ENCODE measurements at places on chromosomes 11 and 22.

DNA sequence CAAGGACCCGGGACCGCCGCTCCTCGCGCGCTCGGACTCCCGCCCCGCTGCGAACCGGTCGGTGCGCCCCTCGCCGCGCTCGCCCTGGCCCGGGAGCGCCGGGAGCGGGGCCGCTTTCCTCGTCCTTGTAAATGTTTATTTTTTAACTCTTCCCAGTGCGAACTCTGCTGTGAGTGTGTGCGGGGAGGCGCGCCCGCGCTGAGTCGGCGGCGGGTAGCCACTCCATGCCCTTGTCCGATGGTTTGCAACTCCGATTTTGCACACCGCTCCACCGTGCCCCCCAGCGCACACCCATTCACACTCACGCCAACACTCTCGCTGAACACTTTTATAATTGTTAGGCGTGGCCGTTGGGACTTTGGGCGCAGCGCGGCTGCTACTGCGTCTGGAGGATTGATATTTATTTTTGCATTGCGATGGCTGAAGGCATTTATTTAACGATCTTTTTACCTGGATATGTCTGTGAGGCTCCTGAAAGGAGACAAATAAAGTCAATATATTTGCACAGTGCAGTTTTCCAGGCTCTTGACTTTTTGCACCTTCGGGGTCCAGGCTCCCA lies 1.0 kb downstream of the C11orf96 start:
- no peak for DNase-seq

DNA sequence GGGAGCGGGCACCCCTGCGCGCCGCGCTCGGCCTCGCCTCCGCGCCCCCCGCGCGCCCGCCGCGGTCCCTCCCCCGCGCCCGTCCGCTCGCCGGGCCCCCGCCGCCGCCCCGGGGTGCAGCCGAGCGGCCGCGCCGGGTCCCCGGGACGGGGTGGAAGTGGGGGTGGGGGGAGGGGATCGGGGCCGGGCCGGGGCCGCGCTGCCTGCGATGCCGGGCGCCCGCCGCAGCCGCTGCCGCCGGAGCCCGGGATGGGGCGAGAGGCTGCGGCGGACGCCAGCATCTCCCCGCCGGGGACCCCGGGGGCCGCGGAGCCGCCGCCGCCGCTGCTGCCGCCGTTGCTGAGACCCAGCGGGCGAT lies 365 bp downstream of the MGAT3 start:
- no peak for DNase-seq

DNA sequence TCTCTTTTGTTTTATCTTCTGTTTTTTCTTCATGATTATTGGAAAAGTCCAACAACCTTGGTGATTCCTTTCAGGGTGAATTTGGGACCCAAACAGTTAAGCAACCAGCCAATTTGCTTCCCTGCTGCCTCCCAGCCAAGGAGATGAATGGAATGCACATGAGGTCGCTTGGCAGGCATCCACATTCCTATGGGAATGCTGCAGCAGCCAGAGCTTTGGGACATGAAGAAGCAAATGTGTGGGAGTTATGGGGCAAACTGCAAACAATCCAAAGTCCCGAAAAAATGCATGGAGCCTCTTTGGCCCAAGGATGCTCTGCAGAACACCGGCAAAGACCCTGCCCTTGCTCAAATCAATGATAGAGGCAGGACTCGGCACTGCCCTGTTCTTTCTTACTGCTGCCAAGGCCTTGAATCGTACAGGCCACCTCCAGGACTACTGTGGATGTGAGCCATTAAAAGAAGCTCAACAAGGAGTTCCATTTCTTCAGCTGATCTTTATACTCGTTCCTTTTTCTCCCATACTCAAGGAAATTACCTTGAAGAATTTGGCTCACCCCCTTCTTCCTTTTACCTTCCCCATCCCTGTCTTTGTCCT lies 117.3 kb upstream of the TEAD1 start:
- DNase-seq, result no peak

GRCh38 chr22:22938672-22939587 lies 51.3 kb downstream of the IGLL5 start:
- no peak for DNase-seq

- no peak for DNase-seq
These were observed 27.1 kb upstream of the WNT11 start for GRCh38 chr11:76233196-76233921.

GRCh38 chr11:1288426-1289151 lies 20.8 kb downstream of the TOLLIP start:
- no peak for DNase-seq

DNA sequence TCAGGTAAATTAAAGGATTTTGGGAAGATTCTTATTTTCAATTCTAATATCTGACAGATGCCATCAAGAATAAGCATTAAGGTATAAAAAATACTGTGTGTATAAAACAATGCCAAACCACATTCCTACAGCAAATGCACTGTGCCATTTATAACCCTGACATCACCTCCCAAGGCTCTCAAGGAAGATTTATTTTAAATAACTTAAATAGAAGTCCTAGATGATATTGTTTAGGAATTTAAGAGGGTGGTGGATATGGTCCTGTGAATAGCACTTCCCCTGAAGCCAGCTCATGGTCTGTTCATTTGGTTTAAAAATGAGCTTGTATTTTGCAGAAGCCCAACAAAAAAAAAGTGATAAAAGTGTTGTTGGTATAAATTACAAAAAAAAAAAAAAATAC lies 32.1 kb downstream of the PPIL2 start:
- no peak for DNase-seq

- DNase-seq, result no peak
These were observed 87.8 kb upstream of the PHOX2A start for GRCh38 chr11:72331761-72332160.

DNA sequence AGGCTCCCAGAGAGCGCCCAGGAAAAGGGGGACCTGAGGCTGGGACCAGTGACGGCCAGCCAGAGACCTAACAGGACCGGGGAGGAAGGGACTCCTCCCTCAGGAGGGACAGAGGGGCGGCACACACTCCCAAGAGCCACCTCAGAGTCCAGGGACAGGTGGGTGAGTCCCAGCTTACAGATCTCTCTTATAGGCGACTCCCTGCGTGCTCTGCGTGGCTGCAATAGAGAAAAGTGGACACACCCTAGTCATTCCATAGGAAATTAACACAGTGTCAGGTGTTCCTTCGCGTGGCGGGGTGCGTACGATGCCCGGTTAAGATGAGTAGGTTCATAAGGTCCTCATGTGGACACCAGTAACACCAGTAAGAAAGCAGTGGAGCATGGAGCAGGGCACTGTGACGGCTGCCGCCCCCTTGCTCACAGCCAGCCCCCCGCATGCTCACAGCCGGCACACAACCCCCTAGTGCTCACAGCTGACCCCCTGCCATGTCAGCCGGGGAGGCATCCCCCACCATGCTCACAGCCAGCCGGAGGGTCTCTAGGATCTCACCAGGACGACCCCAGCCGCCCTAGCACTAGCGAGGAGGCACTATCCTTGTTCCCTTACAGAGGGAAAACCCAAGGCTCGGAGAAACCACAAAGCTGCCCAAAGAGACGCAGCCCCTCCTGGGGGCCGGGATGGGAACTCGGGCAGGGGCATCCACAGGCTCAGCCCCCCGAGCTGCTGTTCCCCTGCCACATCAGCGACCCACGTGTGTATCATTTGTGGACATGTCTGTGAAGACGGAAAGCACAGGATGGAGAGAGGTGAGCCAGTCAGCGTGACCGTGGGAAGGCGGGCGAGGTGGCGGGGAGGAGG lies 426.8 kb downstream of the TBC1D22A start:
- DNase-seq, result no peak

- no peak for DNase-seq
These were observed 41.6 kb downstream of the PITPNB start for GRCh38 chr22:27877501-27877900.

DNA sequence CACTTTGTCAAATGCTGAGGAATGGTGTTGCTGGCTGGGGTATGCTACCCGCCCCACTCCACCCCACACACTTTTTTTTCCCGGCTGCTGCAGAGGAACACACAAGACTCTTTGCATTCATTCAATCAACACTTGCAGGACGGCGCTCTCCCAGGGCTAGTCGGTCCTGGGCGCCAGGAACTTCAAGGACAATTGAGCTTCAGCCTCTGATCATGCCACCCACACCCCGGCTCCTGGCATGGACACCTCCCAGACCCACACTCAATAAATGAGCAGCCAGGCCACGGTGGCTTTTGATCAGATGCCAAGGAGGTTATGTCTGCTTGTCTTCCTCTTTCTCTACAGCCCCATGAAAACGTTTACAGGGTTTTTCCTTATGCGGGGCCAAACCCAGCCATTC lies 19.8 kb downstream of the TPST2 start:
- DNase-seq, result no peak

DNA sequence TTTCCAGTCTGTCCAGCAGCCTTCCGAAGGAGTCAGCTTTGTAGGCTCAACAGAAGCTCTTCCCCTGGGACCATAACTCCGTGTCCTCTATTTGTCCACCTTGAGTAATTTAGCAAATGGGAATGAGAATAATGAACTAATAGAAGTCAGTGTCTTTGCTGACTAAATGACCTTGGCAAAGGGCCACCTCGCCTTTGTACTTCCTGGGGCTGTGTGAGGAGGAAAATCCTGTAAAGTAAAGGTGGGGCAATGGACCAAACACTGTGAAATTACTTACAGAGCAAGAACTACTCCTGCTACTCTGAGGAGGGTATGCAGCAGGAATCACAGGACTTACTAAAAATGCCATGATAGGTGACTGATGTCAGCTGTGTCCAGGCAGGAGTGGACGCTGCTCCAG lies 36.2 kb upstream of the CSNK2A3 start:
- DNase-seq, result no peak
